ENCODE measurements at places on chromosomes 5 and 9. TPM values are rescaled to one million over a fixed set of nuclear protein-coding genes. Genes with fewer than 3 reads are reported as not detected.

- DNase-seq = no peak
Observed at GRCh38 chr9:123097430-123098095, 64.1 kb downstream of the GPR21 start.

DNA sequence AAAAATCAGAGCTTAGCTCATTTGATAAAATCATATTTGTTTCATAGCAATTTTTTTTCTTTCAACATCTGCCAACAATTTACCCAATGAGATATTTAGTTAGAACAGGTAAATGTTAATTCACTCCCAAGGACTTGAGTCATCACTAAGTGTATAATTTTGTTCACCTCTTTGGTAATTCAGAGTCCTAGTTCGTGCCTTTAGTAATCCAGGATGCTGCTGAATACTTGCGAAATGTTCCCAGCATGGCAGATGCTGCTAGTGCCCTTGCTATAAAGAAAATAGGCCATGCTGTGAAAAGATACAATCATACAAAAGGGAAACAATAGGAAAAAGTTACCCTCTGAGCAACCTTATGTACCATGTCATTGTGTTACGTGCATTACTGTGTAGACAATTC is 210.5 kb downstream of the CSNK1G3 start:
- no peak for DNase-seq

DNA sequence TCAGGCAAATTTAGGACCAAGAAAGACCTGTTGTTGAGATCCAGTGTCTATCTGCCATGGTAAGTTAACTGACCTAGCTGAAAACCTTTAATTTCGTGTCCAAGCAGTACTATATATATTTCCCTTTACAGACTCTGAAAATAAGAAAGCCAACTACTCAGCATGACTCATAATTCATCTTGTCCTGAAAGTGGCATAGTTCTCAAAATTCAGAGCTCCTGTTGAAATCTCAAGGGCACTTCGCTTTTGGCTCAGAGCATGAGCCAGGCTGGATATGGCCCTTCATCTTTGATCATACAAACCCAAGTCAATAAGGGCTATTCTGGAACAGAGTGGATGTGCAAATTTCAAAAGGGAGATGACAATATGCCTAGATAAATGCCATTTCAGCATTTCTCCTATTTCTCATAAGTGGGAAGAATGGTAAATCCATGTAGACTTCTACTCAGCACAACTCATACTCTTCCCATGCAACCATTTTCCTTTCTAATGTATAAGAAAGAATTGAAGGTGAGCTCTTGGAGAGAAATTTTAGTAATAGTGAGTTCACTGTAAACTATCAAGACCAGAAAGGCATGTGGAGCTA is 567.9 kb upstream of the DAB2 start:
- DNase-seq = no peak

DNA sequence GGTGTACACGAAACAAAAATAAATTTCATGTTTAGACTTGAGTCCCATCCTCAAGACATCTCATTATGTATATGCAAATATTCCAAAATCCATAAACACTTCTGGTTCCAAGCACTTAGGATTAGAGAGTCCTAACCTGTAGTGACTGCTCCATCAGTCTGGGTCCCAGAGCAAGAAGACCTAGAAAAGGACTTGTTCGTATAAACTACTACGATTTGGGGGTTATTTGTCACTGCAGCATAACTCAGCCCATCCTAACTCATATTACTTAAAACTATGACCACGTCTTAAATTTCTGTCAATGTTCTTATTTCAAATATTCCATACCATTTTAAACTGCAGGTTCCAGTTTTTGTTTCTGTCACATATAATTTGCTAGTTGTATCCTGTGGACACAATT is 463.0 kb downstream of the AGTPBP1 start:
- DNase-seq = no peak

GRCh38 chr9:86876621-86877196 is 70.6 kb downstream of the GAS1 start:
- DNase-seq = no peak

DNA sequence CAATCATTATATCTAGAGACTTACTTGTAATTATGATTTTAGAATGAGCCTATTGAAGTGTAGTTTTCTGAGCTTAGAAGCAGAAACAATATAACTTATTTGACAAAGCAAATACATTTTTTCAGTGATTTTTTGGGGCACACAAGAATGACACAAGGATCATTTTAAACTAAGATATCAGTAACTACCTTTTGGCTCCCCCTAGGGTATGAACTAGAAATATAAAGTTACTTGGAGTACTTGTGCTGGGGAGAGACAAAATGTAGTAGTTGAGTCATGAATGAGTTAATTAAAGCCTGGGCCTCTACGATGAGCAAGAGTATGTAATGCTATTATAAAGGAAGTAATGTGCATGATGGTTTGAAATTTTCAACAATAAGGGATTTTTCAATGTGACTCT is 1244.1 kb upstream of the ACO1 start:
- no peak for DNase-seq

GRCh38 chr9:76580820-76581219 is 121.8 kb downstream of the GCNT1 start:
- DNase-seq = no peak

GRCh38 chr9:14706530-14707140 is 13.4 kb upstream of the ZDHHC21 start:
- DNase-seq = no peak

DNA sequence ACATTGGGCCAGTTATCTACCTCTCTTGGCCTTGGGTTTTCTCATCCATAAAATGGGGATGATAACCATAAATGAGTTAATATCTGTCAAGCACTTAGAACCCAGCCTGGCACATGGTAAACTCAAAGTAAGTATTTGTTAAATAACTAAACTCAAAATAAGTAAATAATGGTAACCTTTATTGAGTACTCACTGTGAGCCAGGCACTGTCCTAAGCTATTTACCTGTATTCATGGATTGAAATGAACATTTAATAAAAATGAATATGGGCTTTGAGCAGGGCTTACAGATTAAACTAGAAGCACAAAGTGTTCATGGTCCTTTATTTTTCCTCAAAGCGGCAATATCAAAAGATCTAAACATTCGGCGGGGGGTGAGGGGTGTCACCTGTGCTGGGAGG is 16.7 kb downstream of the CORO2A start:
- no peak for DNase-seq

The ADAM19 gene
- 8.9 TPM for total RNA-seq

The LYSMD3 gene
- 15.3 TPM for total RNA-seq

The PCDHGA2 gene
- 0.79 TPM for total RNA-seq

The GPX3 gene
- 6.3 TPM for total RNA-seq

The SLC1A3 gene
- total RNA-seq = not detected

Data from pulmonary artery endothelial cell (primary cell).